ENCODE measurements at places on chromosomes 12 and 14.

GRCh38 chr12:95642583-95642982 lies 91.3 kb upstream of the USP44 start:
- DNase-seq: no peak

DNA sequence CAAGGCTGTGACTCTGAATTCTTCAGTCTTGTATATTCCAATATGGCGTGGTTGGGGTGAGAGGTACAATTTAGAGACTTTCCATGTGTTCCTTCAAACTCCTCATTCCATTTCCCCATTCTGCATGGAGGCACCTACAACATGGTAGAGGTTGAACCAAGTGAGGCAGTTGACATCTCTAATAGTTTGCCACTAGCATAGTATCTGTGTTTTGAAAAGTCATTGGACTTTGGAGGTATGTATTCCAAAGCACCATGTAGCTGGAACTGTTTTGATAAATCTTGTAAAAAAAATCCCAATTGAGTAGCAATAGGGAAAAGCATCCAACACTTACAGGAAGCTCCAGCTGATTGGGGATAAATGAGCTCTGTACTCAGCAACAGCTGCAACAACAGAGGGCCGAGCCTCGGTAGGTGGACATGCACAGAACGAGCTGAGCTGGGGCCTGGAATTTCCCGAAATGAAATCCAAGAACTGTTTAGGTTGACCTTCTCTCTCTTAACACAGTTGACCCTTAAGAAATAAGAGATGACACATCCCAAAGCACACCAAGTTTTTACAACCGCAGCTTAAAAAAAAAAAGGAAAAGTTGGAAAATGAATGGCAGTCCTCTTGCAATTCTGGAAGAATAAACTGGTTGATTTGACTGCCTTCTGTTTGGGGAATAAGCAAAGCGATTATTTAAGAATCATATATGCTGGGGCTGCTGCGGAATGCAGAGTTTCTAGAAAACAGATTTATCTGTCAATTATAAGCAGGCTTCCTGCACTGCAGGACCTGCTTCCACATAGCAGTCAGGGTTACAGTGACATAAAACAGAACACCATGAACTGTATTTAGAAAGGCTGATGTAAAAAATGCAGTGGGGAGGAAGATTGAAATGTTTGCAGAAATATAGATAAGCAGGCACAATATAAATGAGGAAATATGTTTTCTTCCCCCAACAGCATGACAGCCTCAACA lies 194.6 kb upstream of the KRR1 start:
- no peak for DNase-seq

GRCh38 chr12:51388069-51388799 lies 3.0 kb downstream of the GALNT6 start:
- DNase-seq: peak; percentile 17

GRCh38 chr12:14157088-14157747 lies 175.8 kb upstream of the GRIN2B start:
- no peak for DNase-seq

- no peak for DNase-seq
These were observed 20.1 kb downstream of the ACTN1 start for GRCh38 chr14:68959035-68959434.

- DNase-seq: no peak
These were observed 71.4 kb upstream of the PRMT8 start for GRCh38 chr12:3419558-3419957.

- DNase-seq: no peak
These were observed 40.9 kb downstream of the FBRSL1 start for GRCh38 chr12:132530851-132531250.

DNA sequence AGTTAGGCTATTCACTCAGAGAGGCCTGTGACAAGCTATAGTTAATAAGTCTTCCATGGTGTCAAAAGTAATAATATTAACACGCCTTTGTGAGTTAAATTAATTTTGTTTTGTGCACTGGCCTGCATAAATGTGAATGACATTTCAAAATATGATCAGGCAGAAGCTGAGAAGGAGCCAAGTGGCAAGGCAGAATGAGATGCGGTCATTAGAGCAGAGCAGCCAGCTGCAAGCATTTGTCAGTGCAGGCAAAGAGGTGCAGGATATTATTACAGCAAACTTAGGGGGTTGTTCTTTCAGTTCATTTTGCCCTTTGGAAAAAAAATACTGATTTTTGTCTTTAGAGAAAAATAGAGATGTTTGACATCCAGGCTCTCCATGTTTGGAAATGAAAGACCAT lies 364.5 kb downstream of the PAWR start:
- DNase-seq: peak; percentile 40

DNA sequence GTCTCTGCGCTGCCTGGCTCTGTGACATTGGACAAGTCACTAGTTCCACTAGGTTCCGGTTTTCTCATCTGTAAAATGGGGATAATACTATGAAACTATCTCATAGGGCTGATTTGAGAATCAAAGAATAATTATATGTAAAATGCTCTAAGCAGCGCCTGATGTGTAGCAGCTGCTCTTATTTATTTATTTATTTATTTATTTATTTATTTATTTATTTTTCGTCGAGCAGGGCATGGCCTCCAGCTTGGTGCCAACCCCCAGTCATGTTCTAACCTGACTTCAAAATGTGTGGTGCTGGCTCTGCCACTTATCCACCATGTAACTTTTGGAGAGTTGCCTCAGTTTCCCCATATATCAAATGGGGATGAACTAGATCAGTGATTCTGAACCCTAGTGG lies 93.5 kb upstream of the GSC start:
- DNase-seq: no peak

GRCh38 chr12:1872448-1872847 lies 46.0 kb downstream of the CACNA2D4 start:
- no peak for DNase-seq

GRCh38 chr12:32522331-32523221 lies 123.2 kb downstream of the FGD4 start:
- no peak for DNase-seq

- no peak for DNase-seq
These were observed 24.8 kb downstream of the C12orf71 start for GRCh38 chr12:27057543-27057942.

- DNase-seq: no peak
These were observed 26.9 kb downstream of the MAPKAPK5 start for GRCh38 chr12:111868676-111869588.

GRCh38 chr14:26395726-26396125 lies 202.1 kb downstream of the NOVA1 start:
- DNase-seq: peak; percentile 39

DNA sequence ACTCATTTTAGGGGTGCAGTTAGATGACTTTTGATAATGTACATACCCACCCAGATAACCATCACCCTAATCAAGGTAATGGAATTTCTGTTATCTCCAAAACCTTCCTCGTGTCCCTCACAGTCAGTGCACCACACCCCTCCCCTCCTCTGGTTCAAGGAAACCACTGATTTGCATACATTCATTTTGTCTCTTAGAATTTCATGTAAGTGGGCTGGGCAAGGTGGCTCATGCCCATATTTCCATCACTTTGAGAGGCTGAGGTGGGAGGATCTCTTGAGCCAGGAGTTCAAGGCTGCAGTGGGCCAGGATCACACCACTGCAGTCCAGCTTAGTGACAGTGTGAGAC lies 15.7 kb downstream of the ADIPOR2 start:
- DNase-seq: no peak

GRCh38 chr12:109065853-109066193 lies 13.4 kb downstream of the USP30 start:
- DNase-seq: no peak

DNA sequence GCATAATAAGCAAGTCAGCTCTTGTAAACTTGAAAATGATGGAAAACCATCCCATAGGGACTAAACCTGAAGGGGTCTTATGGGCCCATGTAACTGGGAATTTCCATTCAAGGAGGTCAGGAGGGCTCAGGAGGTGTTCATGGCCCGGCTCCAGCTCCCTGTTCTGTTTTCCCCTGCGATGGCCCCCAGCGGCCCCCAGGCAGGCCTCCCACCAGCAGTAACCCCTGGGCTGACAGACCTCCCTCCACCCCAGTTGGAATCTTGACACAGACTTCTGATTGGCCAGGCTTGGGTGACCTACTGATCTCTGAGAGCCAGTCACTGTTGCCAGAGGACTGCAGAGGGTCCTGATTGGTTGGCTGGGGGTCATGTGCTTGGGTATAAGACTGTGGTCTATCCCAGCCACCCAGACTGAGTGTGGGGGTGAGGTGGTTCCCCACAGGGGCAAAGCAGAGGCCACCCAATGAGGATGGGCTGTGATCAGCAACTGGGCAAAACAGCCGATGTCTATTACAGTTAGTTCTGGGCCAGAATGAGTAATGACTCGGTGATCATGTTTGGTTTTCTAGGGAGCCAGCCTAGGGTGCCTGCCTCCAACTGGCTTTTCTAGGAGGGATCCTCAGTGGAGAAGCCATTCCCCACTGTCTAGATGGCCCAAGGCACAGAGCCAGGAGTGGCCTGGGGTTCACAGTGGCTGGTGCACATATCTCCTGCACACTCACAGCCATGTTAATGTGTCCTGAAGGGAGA lies 27.0 kb downstream of the RHOF start:
- DNase-seq: no peak

- DNase-seq: no peak
These were observed 442.8 kb downstream of the ZFP36L1 start for GRCh38 chr14:68349900-68350629.

DNA sequence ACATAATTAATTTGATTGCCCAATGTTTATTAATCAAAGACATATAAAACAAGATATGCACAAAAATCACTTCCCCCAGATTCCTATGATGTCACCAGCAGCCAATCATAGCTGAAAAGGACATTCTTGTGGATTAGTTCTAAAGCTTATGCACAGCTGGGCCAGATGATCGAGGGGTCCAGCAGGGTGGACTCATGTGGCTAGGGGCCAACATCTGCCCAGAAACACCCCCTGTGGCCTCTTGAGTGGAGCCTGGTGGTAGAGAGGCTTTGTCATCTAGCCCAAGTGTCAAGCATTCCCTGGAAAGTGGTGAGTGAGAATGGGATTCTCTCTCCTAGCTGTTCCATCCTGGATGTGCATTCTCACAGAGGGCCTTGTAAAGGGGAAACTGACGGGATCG lies 590.0 kb downstream of the BCL11B start:
- no peak for DNase-seq

GRCh38 chr14:61750708-61751474 lies 11.3 kb upstream of the SNAPC1 start:
- DNase-seq: peak; percentile 68

GRCh38 chr12:83005534-83006197 lies 319.0 kb downstream of the TMTC2 start:
- no peak for DNase-seq

DNA sequence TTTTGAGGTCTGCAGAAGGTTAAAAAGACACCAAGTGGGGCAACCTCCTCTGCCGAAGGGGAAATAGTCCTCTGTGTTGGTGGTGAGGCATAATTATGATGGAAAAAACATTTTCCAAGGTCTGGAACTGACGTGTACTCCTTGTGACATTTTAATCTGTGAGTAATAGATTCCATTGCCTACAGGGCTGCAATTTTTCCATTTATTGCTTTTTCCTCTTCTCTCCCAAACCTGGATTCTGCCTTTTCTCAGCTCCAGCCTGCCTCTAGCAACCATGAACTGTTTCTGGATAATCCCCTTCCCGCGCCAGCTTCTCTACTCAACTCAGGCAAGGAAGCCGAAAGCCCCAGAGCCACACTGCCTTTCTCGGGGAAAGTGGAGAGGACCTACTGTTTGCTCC lies 230.1 kb upstream of the PLXNC1 start:
- no peak for DNase-seq

DNA sequence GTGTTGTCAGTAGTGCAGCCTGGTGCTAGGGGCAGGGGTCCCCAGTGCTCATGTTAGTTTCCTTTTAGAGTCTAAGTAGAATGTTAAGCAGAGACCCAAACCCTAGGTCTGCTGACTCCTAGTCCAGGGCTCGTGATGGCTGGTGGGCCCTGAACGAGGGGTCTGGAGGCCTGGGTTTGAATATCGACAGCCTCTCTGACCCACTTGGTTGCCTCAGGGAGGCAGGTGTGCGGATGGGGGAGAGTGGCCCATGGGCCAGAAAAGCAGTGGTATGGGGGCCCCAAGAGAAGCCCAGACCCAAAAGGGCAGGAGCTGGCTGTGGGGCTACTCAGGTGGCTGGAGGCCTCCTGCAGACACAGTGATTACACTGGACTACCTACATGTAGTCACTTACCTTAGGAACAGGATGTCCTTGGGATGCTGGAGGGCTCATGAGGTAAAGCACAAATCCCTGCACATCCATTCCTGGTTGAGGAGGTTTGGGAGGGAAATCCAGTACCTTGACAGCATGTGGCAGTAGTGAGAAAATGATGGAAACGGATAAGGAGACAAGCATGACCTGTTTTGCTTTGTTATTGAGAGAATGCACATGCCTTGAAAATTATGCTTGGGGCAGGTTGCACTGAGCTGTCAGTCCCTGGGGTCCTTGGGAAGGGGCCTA lies 1.7 kb upstream of the SLC25A29 start:
- no peak for DNase-seq

DNA sequence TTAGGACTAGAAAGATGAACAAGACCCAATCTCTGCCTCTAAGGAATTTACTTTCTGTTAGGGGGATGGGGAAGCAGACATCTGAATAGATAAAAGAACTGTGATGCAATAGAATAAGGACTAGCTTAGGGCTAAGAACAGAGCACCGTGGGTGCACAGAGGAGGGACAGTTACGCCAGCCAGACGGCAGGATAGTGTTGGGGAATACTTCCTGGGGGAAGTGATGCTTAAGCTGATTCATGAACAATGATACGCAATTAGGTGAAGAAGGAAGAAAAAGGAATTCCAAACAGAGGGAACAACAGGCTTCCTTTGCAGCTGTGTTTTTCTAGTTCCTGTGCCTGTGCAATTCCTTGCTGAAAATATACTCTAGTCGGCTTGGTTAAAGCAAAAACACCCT lies 501.1 kb downstream of the APAF1 start:
- no peak for DNase-seq

DNA sequence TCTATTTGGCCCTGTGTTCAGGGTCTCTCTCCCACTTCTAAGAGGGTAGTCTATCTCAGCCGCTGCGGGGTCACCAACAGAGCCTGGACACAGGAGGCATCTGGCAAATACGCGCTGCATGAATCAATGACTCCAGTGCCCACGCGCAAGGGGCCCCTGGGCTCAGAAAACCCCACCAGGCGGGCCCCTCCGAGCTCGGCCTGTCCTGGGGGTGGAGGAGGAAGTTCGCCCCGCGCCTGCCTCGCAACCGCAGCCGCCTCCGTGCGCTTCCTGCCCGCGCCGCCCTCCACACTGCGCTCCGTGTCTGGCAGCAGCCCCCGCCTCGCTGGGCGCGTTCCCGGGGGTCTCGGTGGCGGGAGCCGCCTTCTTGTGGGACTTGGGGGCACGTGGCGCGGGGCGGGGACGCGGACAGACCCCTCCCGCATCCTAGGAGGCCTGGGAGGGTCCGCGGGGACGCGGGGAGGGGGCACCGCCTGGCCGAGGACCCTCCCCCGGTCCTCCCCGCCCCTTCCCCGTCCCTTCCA lies 811 bp upstream of the FBRSL1 start:
- DNase-seq: no peak

- DNase-seq: no peak
These were observed 73.6 kb downstream of the RFLNA start for GRCh38 chr12:124368421-124369032.

DNA sequence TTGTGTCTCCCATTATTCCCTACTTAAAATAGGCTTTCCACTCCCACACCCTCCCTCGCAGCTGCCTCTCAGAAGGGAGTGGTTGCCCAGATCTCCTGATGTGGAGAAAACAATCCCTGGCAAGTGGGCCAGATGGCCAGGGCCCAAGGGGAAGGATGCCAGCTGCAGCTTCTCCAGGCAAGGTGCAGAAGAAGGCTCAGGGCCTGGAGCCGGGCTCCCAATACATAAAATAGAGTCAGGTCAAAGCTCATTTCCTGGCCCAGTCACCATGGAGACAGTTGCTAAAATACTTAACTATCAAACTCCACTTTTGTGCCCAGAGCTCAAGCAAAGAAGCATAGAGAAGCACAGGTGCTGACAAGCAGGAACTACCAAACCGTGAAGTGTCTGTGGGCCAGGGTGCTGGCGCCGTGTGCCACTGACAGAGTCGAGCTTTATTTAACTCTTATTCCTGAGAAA lies 45.7 kb upstream of the ITPR2 start:
- peak; percentile 10 for DNase-seq
